Effector memory CD8-positive, alpha-beta T cell (primary cell): ENCODE measurements at places on chromosomes 7 and 10.

- no peak for DNase-seq
Observed at GRCh38 chr10:49168831-49169500, 19.2 kb downstream of the TMEM273 start.

DNA sequence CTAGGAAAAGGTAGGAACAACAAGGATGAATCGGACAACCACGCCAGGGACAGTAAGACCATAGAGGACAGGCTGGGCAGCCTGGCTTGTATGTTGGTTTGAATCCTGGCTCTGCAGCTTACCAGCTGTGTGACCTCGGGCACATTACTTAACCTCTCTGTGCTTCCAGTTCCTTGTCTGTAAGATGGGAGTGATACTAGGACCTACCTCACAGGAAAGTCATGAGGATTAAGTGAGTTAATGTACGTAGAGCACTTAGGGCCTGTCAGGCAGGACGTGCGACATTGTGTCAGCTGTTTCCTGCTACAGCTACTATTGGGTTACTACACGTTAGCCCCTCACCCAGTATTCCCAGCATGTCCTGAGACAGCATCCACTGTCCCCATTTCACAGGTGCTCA, 32.1 kb downstream of the PLAC9 start:
- no peak for DNase-seq

GRCh38 chr7:143300959-143301935, 13.1 kb downstream of the CASP2 start:
- no peak for DNase-seq

DNA sequence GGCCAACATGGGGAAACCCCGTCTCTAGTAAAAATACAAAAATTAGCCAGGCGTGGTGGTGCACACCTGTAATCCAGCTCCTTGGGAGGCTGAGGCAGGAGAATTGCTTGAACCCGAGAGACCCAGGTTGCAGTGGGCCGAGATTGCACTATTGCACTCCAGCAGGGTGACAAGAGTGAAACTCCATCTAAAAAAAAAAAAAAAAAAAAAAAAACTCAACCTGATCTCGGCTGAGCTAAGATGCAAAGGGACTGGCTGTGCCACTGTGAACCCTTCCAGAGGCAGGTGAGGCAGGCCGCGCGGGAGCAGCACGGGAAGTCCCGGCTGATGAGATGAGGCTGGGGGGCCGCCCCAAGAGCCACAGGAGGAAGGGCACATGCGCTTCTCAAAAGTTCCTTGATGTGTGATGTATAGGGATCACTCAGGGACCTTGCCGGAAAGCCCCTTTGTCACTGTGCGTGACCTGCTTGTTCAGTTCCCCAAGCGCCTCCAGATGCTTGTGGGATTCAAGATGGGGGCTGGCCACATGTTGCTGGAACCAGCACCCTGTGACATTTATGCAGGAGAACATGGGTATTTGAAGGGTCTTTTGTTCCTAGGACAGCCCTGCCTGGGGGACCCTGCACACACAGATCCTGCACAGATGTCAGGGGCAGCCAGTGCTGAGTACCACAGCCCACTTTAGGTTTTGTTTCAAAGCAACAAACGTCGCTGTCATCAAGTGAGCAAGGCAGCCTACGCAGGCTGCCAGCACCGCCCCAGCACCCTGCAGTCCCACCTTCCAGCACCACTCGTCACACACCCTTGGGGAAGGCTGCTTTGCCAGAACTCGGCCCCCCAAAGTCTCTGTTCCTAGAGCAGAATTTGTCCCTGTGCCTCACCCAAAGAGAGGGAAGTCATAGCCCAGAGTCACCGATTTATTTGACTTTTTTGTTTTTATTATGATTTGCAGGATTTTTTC, 74.8 kb upstream of the SH2B2 start:
- no peak for DNase-seq

GRCh38 chr10:64023926-64024470, 502.8 kb downstream of the REEP3 start:
- DNase-seq, result no peak

DNA sequence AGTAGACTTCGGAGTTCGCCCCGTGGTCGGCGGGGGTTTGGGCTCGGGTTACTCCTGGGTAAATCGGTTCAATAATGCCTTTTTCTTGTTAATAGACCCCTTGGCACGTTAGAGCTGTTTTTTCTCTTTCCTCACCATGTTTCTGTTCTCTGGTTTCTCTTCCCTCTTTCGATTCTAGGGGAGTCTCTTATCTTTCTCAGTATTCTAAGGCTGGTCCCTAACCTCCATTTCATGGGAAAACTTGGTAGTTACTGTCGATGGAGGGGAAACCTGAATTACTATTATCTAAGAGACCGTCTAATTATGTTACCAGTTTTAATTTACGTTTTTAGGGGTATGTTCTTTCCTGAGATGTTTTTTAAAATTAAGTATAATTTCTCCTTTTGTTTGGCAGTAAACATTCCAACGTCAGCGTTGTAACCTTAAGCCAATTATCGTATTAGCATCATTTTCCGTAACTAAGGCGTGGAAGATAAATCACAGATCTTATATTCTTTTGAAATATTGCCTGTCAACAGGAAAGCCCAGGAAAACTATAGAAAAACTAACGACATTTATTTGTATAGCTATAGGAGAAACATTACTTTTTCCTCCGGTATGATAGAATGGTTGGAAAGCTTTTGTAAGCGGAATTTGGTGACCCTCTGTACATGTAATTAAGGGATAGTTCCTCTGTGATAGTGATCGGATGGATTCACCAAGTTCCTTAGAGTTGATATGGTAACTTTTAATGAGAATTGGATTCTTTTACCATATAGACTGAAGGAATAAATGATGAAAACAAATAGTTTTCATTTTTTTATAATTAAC, 847 bp downstream of the BTAF1 start:
- no peak for DNase-seq

DNA sequence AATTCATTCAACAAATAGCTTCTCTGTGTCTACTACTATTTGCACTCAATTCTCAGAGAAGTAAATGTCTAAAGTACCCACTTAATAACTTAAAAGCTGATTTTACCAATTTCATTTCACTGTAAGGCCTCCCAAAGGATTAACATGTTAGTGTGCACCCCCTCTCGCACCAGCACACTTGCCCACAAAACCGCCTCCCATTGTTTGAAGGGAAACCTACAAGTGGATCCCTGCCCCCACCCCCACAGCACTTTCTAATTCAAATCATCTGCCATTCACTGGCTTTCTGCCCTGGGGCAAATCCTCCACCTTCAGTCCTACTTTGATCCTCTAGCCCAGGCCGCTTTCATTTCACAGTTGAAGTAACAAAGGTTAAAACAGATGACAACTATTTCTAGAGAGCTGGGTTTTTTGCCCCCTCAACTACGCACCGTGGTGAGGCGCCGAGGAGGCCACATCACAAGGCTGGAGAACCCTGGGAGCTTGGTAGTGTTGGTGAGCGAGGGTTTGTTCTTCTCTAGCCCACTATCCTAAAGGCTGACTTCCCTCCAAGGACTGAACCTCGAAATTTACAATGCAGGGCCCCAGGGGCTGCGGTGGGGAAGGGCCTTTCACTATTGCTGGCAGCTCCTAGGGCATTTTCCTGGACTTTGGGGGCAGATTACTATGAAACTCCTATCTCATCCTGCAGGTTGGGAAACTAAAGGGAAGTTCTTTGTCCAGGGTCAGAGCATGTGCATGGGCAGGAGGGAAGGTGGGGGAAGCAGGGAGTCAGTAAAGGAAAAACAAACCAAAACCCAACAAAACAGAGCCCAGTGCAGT, 517.4 kb upstream of the ZMIZ1 start:
- no peak for DNase-seq
